ENCODE measurements at places on chromosomes 6 and 20.

DNA sequence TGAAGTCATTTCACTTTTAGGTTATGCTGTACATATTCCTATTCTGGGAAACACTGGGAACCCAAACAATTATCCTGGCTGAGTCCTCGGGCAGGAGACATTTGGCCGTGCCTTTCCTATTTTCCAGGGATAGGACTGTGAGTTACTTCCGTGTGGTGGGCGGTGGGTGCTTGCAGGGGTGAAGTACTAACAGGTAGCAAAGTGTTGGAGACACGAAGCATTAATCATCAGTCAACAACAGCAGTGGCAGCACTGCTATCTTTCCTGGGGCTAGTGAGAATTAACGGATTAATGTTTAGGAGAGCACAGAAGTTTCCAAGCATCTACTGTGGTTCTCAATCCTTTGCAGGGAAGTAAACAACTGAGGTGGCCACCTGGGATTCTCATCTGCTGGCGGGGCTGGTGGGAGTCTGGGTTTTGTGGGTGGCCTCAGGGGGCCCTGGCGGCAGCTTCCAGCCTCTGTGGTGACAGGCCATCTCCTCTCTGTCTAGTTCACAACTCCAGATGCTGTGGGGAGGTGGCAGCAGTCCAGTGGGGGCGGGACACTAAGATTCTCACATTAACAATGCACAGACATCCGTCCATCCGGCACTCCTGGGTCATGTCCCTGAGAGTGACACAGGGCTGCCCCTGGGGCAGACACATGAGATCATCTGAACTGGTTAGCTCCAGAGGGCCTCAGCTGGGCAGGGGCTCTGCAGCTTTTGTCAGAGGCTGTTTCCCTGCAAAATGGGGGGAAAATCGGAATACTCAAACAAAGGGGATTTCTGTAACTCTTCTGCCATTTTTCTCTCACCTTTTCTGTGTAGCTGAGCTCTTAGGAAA is 90.9 kb downstream of the GJA10 start:
- DNase-seq, result no peak

DNA sequence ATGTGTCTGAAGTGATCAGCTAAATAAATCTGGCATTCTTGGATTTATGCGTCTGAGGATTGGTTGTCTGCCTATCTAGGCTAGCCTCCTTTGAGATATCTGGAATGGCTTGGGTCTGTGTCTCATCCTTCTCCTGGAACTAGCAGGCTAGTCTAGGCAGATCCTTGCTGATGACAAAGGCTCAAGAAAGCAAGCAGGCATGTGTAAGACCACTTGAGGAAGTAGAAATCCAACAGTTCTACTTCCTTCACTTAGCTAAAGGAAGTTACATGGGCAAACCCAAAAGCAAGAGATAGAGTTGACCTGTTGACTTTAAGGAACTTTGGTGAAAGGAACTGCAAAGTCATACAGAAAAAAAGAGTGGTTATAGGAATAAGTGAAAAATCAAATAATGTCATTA is 672.6 kb downstream of the MAFB start:
- no peak for DNase-seq

DNA sequence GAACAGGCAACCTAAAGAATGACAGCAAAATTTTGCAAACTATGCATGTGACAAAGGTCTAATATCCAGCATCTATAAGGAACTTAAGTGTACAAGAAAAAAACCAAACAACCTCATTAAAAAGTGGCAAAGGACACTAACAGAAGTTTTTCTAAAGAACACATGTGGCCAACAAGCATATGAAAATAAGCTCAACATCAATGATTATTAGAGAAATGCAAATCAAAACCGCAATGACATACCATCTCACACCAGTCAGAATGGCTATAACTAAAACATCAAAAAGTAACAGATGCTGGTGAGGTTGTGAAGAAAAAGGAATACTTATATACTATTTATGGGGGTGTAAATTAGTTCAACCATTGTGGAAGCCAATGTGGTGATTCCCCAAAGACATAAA is 5.5 kb downstream of the RFPL4B start:
- no peak for DNase-seq

GRCh38 chr20:50642288-50642803 is 49.0 kb downstream of the RIPOR3 start:
- DNase-seq, result no peak

DNA sequence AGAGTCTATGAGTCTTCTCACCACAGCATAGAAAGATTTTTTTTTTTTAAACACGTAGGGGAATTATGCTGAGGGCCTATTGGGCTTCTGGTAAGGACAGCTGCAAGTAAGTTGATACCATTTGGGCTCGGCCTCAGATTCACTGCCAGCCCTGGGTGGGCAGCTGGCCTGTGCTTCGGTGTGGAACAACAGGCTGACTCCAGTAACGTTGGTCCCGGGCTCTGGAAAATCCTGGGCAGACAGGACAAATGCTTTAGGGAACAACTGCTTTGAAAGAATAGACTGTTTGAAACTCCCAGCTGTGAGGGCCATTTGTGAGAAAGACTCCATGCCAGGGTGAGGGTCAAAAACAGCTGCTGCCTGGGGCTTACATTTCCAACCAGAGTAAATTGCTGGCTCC is 366.5 kb downstream of the QKI start:
- DNase-seq, result no peak

GRCh38 chr20:10863337-10864060 is 189.7 kb upstream of the JAG1 start:
- DNase-seq, result no peak

DNA sequence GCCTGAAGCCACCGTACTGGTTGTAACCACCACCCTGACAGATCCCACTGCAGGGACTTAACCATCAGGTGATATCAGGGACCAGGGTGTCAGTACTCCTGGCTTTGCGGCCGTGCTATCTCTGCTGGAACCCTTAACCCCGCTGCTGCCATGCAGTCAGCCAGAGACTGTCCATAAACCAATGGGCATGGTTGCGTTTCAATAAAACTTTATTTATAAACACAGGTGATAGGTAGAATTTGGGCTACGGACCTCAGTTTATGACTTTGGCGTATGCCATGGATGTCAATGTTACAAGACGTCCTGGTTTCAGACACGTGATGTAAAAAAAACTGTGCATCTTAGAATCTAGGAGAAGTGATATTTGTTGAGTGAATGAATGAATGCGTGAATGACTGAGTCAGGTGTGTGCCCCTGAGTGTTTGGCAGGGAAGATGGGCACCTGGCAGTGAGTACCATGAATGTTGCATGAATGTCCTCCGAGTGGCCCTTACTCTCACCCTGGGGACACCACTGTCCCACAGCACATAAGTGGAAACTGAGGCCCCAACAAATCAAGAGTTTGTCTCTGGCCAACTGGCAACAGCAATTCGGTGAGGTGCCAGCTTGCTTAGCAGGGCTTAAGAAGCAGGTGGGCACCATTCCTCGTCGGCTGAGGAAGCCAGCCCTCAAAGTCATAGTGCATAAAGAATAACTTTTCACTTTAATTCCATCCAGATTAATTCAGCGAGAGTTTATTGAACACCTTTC is 64.0 kb upstream of the APCDD1L start:
- no peak for DNase-seq

- no peak for DNase-seq
Measured at GRCh38 chr6:163398815-163399214, 15.7 kb upstream of the QKI start.

GRCh38 chr6:128138694-128139093 is 237.8 kb upstream of the THEMIS start:
- DNase-seq, result no peak

DNA sequence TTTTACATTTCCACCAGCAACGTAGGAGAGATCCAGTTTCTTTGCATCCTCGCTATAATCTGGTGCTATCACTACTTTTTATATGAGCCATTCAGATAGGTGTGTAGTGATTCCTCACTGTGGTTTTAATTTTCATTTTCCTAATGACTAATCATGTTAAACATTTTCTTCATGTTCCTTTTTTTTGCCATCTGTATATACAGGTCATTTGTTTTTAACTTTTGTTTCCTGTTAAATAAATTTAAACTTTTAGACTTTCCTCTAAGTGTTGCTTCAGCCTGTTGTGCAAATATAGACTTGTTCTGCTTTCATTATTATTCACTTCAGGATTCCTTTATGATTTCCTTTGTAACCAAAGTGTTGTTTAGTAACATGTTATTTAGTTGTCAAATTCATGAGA is 697.4 kb downstream of the PTPRT start:
- no peak for DNase-seq

DNA sequence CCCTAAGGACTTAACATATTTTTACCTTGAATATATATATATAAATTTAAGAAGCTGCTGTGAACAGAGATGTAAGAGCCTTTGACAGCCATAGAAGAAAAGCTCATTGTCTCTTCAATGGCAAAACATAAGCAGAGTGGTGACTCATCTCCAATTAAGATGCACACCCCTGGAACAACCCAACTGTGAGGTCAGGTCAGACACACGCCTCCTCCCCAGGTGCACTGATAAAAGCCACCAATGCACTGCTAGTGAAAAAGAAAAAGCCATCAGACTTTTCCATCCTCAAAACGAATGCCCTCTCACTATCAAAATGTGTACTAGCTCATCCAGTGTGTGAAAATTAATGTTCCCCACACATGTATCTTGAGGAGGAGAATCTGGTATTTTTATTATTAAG is 100.1 kb downstream of the SMLR1 start:
- no peak for DNase-seq

- DNase-seq, result peak; percentile 12
Measured at GRCh38 chr6:39003072-39003471, 45.5 kb upstream of the GLP1R start.

DNA sequence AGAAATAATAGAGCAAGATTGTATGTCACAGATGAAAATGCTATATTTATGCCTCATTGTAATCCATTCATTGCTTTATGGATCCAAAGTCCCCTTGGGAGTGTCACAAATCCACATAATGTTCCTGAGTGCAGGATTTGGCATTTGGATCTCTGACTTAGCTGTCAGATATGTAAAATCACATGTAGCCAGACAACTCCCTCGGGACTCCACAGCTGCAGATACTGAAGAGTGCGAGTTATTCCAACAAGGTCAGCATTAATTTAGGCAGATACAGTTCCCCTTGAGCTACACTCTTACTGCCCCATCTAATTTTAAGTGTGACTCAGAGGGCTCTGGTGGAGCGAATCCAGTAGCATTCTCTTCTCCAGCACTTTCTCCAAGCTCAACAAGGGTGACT is 433.2 kb downstream of the CD83 start:
- no peak for DNase-seq

DNA sequence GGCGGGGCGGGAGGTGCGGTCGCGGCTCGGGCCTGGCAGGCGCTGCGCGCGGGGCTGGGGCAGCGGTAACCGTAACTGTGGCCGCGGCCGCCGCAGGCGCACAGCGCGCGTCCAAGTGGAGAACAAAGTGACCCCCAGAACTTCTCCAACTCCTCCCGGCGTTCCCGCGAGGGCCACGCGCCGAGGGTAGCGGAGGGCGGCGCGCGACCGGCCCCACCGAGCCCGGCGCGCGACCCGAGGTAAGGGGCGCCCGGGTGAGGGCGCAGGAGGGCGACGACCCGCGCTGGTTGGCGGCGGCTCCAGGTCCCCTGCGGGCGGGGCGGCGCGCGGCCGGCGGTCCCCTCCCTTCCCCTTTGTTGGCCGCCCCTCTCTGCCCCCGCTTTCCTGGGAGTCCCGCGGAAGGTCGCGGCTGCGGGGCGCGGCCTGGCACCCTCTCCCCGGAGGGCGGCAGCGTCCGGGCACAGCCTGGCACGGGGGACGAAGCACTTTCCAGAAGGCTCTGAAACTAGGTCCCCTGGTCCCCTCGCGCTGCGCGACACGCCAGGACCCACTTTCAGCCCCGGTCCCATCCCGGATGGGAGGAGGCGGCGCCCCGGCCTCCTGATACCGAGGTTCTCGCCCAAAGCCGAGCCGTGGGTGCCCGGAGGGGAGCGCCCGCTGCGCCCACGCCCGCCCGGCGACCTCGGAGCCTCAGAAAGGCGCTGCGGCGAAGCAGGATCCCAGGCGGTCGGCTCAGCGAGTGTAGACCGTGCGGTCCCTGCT is at the start of gene TIAM2:
Gene TIAM2, plus strand, starts transcription at position 62 of the 762 bp plus-strand sequence. CDS start 133,909 bp downstream, outside the sequence.
- DNase-seq, result peak; percentile 47

- no peak for DNase-seq
Measured at GRCh38 chr6:154511791-154512190, 1.3 kb upstream of the CNKSR3 start.

- no peak for DNase-seq
Measured at GRCh38 chr6:69064226-69064625, 429.1 kb downstream of the ADGRB3 start.

DNA sequence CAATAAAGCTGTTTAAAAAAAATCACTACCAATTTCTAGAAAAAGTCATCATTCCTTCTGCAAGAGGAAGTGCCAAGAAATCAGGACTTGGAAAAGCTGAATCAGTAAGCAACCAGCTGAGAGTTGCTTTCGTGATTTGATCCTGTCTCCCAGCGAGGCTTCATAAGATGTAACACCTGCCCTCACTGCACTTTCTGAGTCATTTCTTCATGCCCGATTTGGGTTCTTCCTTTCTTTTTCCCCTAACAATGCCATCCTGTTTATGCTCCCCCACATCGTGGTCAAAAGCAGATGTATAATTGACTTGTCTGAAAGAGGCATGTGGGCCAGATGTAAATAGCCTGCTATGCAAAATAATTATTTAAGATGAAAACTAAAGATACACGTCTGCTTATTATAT is 52.1 kb downstream of the RIPOR2 start:
- DNase-seq, result no peak

DNA sequence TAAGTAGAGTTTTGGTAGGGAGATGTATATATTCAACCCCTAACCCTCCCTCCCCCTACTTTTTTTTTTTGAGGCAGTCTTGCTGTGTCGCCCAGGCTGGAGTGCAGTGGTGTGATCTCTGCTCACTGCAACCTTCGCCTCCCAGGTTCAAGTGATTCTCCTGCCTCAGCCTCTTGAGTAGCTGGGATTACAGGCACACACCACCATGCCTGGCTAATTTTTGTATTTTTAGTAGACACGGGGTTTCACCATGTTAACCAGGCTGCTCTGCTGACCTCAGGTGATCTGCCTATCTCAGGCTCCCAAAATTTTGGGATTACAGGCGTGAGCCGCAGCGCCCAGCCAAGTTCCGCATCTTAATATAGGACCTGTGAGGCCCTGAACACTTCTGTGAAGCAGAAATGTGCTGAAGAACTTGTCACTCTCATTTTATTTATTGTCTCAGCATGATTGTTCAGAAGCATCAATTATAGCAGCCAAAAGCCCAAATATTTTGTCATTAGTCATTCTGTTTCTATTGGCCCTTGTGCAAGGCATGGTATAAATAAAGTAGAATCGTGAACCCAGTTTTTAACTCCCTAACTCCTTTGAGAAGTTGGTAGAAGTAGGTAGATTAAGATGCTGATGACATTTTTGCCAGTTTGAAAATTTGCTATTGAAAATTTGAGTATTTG is 19.4 kb downstream of the DSTN start:
- DNase-seq, result no peak

DNA sequence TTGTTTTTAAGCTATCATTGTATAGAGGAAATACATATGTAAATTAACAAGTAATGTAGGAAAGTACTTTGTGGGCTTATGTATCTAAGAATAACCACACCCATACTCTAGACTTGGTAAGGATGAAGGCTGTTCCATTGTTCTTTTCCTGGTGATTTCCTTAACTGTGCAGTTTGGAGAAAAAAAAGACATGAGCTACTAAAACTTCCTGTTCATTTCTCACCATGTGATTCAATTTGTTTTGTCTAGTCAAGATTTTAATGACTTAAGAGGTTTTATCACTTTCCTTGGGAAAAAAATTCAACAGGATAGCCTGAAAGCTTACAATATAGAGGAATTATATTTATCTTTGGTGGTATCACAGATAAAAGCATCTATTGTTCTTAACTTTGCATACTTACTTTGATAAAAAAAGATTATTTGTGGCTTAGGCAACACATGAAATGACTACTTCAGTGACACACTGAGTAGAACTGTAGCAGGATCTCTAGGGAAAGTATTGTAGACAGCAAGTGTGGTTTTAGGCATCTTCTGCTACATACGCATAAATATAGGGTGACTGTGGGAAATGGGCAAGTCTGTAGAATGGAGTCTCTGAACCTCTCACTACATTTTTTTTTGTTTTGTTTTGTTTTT is 80.3 kb downstream of the GJA1 start:
- no peak for DNase-seq

All from stimulated activated CD4-positive, alpha-beta T cell treated with anti-CD3 and anti-CD28 coated beads, Interleukin-2, amount 100 ng/mL, for 24 hours (primary cell).